ENCODE measurements at places on chromosomes 11 and 22.

DNA sequence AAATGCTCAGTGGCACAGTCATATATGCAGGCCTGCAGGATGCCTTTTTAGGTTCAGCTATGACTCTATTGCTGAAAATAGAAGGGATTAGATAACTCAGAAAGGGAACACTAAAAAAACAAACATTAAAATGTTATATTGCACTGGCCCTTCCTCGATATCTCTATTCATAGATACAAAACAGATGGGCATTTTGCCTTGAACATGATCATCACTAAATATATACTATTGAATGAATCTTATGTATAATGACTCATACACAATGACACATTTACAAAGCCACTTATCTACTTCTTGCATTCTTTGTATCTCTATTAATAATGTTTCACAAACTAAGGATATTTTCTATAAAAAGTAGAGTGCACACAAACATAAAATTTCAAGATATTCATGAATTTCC lies 2352.8 kb upstream of the RAG2 start:
- no peak for DNase-seq

DNA sequence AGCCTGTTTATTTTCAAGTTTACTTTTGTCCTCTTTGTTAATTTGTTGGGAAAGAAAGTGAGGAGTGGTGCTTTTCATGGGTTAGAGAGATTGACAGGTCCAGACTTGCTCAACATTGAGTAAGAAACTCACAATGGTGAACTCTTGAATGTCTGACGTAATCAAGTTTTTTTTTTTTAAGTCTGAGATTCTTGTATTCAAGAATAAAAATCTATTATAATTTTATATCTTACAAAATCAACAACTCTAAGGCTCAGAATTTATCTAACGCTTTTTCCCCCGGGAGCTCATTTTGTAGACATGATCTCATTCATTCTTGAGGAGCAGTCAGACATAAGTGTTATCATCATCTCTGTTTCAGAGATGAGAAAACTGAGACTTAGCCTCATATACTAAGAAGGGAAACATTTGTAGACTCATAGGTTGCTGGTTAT lies 39.1 kb upstream of the SPTBN2 start:
- DNase-seq = no peak

DNA sequence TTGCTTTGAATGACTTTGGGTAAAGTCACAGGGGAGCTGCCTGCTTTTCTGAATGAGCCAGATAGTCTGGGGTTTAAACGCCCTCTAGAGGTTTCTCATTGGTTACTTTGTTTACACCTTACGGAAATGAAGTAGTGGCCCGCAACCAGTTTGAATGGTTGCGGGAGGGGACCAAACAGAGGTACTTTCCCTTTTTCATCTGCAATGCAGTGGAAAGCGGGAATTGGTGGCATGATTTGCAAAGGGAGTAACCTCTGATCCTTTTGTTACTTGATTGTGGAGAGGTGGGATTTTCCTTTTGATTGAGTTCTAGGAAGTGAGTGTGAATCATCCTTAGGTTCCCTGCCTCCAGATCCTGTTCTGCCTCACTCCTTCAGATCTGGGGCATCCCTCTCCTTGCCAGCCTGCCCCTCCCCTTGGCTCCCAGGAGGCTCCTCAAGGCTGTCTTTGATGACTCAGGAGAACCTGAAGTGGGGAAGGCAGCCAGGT lies 15.9 kb upstream of the GLYATL1 start:
- peak; percentile 28 for DNase-seq

GRCh38 chr11:6531267-6531752 lies 34.2 kb downstream of the DNHD1 start:
- DNase-seq = peak; percentile 37

DNA sequence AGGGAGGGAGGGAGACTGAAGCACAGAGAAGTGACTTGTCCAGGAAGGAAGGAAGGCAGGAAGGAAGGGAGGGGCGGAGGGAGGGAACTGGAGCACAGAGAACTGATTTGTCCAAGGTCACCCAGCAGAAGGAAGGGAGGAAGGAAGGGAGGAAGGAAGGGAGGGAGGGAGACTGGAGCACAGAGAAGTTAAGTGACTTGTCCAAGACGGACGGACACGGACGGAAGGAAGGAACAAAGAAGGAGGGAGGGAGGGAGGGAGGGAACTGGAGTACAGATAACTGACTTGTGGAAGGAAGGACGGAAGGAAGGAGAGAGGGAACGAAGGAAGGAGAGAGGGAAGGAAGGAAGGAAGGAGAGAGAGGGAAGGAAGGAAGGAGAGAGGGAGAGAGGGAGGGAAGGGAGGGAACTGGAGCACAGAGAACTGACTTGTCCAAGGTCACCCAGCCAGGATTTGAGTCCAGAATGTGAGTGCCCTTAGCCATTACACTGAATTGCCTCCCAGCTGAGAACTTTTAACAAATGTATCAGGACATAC lies 1.5 kb downstream of the SLC35F2 start:
- DNase-seq = no peak

- no peak for DNase-seq
Measured at GRCh38 chr11:15968461-15969130, 387.8 kb downstream of the SOX6 start.

GRCh38 chr11:111870886-111871692 lies at the start of gene ALG9:
Gene ALG9, minus strand, starts transcription at chr11:111871581. Its CDS starts 99 bp downstream, at chr11:111871482.
- DNase-seq = peak; percentile 93

- DNase-seq = peak; percentile 76
Measured at GRCh38 chr11:10459029-10459970, 4.2 kb downstream of the AMPD3 start.

GRCh38 chr11:132451942-132452601 lies 1080.2 kb downstream of the OPCML start:
- DNase-seq = no peak

DNA sequence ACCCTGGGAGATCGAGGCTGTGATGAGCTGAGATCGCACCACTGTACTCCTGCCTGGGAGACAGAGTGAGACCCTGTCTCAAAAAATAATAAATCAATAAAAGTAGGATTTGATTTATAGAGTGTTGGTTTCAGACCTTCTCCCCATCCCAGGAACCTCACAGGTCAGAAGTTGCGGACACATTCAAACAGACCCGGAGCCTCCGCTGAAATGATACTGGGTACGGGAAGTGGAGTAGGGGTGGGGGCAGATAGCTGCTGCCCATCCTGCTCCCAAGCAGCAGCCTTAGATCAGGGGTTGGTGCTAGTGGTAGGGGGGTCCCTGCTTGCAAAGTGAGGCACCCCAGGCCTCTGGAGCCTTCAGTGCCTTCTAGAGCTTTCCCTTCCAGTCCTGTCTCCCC lies 7.8 kb downstream of the PRDM11 start:
- DNase-seq = no peak

GRCh38 chr11:96033095-96033494 lies 109.2 kb upstream of the MTMR2 start:
- no peak for DNase-seq

DNA sequence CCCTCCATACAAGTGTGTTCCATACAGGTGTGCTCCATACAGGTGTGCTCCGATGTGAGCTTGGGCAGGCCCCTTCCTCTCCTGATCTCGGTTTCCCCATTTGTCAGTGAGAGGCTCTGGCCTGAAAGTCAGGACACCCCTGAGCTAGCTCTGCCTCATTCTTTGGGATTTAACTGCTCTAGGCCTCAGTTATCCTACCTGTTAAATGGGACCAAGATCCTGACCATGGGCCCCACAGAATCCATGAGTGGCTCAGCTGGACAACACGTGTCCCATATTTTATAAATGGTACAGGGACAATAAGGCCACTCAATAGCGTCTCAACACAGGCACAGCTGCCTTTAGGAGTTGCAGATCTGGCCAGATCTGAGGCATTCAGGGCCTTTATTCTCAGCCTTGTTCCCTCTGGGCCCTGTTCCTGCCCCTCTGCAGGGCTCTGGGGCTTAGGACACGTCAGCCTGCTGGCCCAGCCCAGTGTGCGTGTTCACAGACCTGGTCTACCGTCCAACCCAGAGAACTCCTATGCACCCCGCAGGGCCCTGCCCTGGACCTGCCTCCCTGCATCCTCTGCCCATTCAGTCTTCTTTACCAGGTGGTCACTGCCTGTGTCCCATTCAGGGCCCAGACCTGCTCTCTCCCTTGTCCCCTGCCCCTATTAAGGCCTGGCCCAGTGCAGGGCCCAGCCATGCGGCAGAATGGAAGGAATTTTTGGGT lies 18.9 kb upstream of the IGLL1 start:
- DNase-seq = no peak

GRCh38 chr11:97996762-97997161 lies 1024.0 kb upstream of the CNTN5 start:
- no peak for DNase-seq

GRCh38 chr11:1351278-1351937 lies 38.3 kb upstream of the BRSK2 start:
- no peak for DNase-seq

GRCh38 chr11:131644204-131644795 lies 273.9 kb downstream of the NTM start:
- no peak for DNase-seq

GRCh38 chr11:47881145-47881544 lies 33.0 kb upstream of the NUP160 start:
- DNase-seq = no peak

DNA sequence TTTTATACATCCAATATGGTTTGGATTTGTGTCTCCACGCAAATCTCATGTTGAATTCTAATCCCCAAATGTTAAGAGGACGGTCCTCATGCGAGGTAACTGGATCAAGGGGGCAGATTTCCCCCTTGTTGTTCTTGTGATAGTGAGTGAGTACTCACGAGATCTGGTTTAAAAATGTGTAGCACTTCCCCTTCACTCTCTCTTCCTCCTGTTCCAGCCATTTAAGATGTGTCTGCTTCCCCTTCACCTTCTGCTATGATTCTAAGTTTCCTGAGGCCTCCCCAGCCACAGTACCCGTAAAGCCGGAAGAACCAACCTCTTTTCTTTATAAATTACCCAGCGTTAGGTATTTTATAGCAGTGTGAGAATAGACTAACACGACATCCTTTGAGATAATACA lies 98.6 kb downstream of the TTC28 start:
- no peak for DNase-seq

DNA sequence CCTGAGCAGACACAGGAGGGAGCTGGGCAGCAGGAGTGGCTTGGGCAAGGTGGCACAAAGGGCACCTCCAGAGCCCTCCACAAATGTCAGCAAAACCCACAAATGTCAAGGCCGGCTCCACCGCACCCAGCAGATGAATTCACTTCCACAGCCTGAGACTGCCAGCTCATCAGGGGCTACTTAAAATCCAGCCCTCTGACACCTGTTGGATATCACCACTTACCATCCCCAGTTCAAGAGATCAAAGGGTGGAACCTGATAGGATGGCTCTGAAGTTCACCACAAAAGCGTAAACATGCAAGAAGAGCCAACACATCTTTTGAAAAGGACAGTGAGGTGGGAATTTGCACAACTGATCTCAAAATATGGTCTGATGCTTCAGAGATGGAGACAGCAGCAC lies 168.6 kb upstream of the GRK3 start:
- DNase-seq = no peak

DNA sequence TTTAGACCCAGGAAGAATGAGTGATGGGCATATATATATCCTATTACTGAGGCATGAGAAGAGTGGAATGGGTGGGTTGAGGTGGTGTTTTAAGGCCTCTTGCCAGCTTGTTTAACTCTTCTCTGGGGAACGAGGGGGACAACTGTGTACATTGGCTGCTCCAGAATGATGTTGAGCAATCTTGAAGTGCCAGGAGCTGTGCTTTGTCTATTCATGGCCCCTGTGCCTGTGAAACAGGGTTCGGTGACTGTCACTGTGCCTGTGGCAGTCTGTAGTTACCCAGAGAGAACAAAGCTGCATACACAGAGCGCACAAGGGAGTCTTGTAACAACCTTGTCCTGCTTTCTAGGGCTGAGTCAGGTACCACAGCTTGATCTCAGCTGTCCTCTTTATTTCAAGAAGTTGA lies 11.7 kb downstream of the LIMK2 start:
- no peak for DNase-seq

DNA sequence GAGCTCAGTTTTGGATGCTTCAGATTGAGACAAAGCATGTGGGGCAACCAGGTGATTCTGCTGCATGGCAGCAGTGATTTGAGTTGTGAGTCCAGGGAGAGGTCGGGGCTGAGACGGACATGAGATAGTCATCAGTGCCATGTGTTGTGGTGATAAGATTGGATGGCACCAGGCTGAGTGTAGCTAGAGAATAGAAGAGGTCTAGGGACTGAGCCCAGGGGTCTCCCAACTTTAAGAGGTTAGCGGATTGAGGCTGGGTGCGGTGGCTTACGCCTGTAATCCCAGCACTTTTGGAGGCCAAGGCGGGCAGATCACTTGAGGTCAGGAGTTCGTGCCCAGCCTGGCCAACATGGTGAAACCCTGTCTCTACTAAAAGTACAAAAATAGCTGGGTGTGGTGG lies 6.3 kb upstream of the CTSD start:
- DNase-seq = no peak

GRCh38 chr11:69260622-69261021 lies 33.3 kb upstream of the MYEOV start:
- DNase-seq = no peak

DNA sequence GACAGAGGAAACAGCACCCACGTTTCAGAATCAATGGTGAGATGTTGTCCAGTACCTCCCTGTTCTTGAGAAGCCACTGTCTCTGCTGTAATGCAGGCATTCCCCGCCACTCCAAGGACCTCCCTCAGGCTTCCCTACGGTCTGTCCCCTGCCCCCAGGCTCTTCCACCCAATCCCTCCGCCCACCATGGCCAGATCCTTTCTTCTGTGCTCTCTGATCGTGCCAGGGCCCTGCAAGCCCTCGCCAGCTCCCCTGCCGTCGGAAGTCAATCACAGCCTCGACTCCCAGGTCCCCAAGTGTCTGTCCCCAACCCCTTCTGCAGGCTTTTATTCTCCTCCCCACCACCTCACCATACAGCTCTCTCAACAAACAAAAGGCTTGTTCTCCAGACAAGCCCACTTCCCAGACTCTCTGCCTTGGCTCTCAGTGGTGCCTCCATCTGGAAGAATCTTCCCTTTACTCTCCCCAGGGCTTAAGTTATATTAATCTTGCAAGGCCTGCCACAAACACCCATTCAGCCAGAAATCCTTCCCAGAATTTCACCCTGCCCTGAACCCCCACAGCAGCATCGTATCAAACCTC lies 13.7 kb downstream of the SCN4B start:
- DNase-seq = no peak

- DNase-seq = peak; percentile 65
Measured at GRCh38 chr11:2975594-2975993, 16.5 kb downstream of the NAP1L4 start.

DNA sequence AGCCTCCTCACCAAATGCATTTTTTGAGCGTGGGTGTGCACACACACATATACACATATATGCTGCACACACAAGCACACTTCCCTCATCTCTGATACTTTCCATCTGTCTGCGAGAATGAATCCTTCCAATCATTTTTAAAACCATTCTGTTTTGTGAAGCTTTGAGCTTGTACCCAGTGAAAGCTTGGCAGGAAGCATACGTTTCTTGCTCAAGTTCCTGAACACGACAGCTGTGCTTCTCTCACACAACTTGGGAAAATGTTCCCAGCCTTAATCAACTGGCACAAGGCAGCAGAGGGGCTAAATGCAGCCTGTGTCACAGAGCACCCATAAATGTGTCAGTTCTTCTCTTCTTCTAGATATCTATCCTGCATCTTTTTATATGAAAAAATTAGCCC lies 524.0 kb upstream of the KIRREL3 start:
- DNase-seq = no peak

Measured in activated naive CD4-positive, alpha-beta T cell treated with anti-CD3 and anti-CD28 coated beads, Interleukin-2, amount 10 ng/mL, durations not matched to agents 7 days and 5 days (primary cell).